Activated CD4-positive, alpha-beta T cell treated with anti-CD3 and anti-CD28 coated beads, Interleukin-2, amount 50 U/mL, for 24 hours (primary cell): ENCODE measurements at places on chromosomes 1 and 21.

DNA sequence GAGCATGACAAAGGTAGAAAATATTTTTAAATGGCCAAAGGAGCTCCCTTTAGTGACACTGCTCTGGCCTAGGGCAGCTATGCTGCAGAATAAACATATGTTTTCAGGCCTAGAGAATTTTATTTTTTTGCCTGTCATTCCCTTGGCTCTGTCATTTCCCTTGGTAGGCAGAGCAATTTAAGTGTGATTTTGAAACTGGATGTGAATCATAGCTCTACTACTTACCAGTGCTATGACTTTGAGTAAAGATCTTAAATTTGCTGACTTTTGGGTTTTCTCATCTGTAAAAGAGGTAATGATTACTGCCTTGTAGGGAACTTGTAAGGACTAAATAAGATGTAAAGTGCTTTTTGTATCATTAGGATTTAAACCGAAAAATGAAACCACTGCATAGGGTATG lies 189.0 kb upstream of the ZRANB2 start:
- no peak for DNase-seq

DNA sequence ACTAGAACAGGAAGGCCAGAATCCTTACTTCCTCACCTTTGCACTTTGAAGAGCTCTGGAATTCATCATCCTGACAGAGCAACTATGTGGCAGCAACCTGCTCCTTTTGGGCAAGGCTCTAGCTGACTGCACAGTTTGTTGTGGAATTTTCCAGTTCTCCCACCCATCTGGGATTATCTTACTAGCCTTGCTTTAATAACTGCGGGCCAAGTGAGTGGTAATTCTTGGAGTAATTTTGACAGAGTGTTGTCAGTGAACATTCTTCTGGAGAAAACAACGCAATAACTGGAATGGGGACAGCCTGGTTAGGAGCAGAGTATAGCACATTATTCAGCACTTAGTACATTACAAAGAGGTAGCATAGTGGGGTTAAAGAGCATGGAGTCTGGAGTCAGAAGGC lies 75.3 kb downstream of the NTMT2 start:
- DNase-seq: no peak

- DNase-seq: no peak
Observed at GRCh38 chr21:33157303-33157702, 72.4 kb upstream of the IFNAR2 start.

DNA sequence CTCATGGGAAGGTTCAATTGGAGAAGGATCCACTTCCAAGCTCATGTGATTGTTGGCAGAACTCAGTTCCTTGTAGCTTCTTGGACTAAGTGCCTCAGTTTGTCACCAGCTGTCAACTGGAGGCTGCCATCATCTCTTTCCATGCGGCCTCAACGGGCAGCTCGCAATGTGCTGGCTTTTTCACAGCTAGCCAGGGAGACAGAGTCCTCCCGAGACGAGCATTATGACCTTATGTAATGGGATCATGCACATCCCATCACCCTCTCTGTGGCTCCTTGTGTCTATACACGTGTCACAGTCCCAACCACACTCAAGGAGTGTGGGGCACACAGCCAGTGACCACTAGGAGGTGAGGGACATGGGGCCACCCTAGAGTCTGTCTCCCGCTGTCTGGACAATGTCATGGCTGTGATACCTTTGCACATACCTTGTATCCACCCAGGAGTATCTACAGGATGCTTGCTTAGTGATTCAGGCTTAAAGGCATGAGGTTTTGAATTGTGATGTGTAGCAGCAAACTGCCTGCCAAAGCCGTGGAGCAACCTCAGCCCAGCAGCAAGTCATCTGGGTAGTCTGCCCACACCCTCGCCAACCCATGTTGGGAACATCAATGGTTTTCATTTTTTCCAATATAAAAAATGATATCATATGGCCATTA lies 3.9 kb upstream of the KRTAP10-6 start:
- no peak for DNase-seq

- DNase-seq: no peak
Observed at GRCh38 chr1:11952455-11953109, 18.1 kb downstream of the PLOD1 start.

GRCh38 chr21:37001441-37001840 lies 5.1 kb upstream of the RIPPLY3 start:
- DNase-seq: no peak

DNA sequence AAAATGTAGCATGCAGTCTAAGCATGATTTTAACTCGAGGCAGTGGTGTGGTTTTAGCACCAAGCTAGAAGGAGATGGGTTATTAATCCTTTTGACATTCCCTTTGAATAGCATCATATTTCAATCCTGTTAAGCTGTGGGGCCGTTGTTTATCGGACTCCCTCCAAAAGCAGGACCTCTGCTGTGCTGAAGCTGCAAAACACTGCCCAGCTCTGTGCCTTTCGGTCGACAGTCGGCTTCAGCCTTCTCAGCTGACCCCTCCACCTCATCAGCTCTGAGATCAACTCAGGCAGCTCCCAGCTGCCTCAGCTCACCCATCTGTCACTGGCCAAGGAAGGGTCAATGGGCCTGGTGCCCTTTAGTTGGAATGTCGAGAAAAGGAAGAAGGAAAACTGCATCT lies 95.5 kb downstream of the KAZN start:
- DNase-seq: no peak

DNA sequence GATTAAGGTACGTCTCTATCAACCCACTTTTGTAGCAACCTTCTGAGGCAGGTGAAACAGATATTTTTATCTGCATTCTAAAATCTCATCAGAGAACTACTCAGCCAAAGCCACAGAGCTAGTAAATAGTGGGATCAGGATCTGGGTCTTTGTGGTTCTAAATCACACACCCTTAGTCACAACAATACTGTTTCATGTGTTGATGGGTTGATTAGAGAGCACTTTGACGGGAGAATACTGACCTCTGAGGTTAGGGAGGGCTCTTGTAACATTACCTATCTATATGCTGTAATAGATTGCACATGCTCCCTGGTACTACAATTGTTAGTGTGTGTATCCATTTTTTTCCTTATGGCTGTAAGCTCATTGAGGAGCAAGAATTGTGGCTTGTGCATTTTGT lies 45.5 kb upstream of the CCDC190 start:
- no peak for DNase-seq

- no peak for DNase-seq
Observed at GRCh38 chr1:8660411-8660828, 157.0 kb downstream of the RERE start.

- peak; percentile 39 for DNase-seq
Observed at GRCh38 chr21:41068967-41069642, 98.9 kb upstream of the BACE2 start.

DNA sequence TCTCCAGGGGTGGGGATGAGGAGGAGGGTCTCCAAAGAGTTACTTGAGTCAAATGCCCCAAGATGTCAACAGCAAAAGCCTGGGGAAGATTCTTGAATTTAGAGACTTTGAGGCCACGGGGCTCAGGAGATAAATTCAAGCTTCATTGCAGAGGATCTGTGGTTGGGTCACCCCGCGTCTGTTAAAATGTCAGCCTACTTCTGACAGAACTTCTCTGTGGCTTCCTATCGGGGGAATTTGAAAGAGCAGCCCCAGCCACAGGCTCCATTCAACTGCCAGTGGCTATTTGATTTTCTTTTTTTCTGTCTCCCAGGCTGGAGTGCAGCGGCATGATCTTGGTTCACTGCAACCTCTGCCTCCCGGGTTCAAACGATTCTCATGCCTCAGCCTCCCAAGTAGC lies 62.5 kb upstream of the EFHD2 start:
- no peak for DNase-seq

DNA sequence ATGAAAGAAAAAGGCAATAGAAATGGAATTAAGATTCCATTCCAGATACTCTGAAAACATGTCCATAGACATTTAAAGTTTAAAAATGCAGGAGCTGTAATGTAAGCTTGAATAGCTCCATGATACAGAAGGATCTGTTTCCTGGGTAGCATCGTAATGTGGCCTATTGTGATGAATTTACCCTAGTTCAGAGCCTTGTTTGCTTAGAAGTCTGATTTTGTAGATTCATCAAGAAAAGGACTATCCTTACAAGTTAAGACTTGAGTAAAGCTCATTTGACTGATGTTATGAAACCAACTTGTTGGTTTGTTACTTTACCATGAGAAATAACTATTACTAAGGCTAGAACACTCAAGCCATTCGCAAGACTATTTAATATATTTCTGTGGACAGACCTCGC lies 55.5 kb downstream of the KIF1B start:
- no peak for DNase-seq

GRCh38 chr1:13809461-13810159 lies 109.6 kb downstream of the PRDM2 start:
- DNase-seq: no peak

GRCh38 chr1:220579317-220579716 lies 51.4 kb downstream of the MARK1 start:
- DNase-seq: no peak

GRCh38 chr1:51957618-51958017 lies 32.9 kb downstream of the RAB3B start:
- DNase-seq: no peak

GRCh38 chr1:9245230-9245619 lies 10.7 kb downstream of the H6PD start:
- DNase-seq: no peak

GRCh38 chr1:241465673-241466072 lies 53.9 kb downstream of the FH start:
- no peak for DNase-seq

DNA sequence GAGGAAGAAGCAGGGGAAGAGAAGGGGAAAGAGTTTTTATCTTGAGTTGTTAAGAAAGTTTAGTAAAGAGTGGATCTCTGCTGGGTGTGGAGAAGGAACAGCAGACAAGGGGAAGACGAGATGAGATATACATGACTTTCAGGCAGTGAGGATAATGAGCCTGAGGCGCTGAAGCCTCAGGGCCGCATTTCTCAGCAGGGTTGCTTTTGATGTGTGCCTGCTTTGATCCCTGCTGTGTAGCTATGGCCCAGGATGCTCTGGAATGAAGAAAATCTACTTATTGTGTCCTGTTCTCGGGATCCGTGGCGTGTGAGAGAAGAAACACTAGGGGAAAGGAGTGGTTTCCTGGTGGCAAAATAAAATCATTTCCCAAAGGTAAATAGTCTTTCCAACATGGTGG lies 15.1 kb upstream of the RPE65 start:
- no peak for DNase-seq

- DNase-seq: no peak
Observed at GRCh38 chr1:173775578-173776226, 48.8 kb upstream of the DARS2 start.

GRCh38 chr1:8600336-8600735 lies 217.1 kb downstream of the RERE start:
- DNase-seq: no peak

- DNase-seq: no peak
Observed at GRCh38 chr1:66231217-66231616, 302.7 kb upstream of the SGIP1 start.

DNA sequence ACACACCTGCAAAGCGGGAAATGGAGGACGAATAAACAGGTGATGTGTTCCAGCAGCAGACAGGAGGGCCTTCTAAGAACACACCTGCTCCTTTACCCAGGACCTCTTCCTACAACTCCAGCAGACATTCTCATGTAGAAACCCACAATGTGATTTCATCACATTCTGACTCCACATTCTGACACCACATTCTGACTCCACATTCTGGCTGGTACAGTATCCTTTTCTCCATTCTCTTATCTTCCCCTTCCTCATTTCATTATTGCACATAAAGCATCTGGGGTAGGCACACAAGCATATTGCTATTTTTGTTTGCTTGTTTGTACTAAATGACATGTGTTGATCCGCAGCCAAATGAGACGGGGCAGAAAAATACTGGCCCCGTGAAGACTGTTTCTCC lies 3.6 kb upstream of the ZNF124 start:
- DNase-seq: no peak
